ENCODE measurements at places on chromosomes 5 and 9. TPM values are rescaled to one million over a fixed set of nuclear protein-coding genes. Genes with fewer than 3 reads are reported as not detected.

Gene IL3
- total RNA-seq, result not detected

Gene PKD2L2
- total RNA-seq, result not detected

Gene SYNPO
- 3.3 TPM for total RNA-seq

Gene IL5
- not detected for total RNA-seq

Gene SEMA6A
- total RNA-seq, result 0.66 TPM

Gene PCDHB6
- not detected for total RNA-seq

Gene SLC34A1
- total RNA-seq, result not detected

Gene AP3S1
- 145 TPM for total RNA-seq

Gene NDUFS4
- 151 TPM for total RNA-seq

Gene SCGB3A2
- total RNA-seq, result not detected

Gene CAPSL
- not detected for total RNA-seq

Gene AGXT2
- total RNA-seq, result 0.17 TPM

Gene GABRA1
- total RNA-seq, result not detected

Gene NAIP
- total RNA-seq, result 2.5 TPM

Gene SHB
- 35.2 TPM for total RNA-seq

Gene CDH12
- total RNA-seq, result not detected

Gene PLAC8L1
- total RNA-seq, result not detected

Measured in smooth muscle cell of trachea (primary cell).